BE2C (cell line): ENCODE measurements at places on chromosomes 2 and 18.

- DNase-seq, result no peak
Observed at GRCh38 chr2:10514743-10515142, 66.6 kb upstream of the ODC1 start.

DNA sequence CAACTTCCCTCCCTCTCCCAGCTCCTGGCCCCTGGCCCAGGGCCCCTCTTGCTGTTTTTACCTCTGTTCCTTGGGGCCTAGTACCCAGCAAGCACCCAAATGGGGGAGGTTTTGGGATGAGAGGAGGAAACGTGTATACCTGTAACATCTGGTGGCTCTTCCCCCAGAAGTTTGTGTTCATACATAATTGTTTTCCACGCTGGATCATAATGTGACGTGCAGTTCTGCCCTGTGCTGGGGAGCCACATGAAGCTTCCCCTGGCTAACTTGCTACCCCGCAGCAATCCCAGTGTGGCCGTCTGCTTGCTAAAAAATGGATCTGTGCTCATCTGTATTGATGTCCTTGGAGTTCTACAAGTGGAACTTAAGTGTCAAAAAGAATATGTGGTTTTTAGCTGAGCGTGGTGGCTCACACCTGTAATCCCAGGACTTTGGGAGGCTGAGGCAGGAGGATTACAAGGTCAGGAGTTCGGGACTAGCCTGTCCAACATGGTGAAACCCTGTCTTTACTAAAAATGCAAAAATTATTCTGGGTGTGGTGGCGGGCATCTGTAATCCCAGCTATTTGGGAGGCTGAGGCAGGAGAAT, 36.5 kb downstream of the ANO7 start:
- no peak for DNase-seq

DNA sequence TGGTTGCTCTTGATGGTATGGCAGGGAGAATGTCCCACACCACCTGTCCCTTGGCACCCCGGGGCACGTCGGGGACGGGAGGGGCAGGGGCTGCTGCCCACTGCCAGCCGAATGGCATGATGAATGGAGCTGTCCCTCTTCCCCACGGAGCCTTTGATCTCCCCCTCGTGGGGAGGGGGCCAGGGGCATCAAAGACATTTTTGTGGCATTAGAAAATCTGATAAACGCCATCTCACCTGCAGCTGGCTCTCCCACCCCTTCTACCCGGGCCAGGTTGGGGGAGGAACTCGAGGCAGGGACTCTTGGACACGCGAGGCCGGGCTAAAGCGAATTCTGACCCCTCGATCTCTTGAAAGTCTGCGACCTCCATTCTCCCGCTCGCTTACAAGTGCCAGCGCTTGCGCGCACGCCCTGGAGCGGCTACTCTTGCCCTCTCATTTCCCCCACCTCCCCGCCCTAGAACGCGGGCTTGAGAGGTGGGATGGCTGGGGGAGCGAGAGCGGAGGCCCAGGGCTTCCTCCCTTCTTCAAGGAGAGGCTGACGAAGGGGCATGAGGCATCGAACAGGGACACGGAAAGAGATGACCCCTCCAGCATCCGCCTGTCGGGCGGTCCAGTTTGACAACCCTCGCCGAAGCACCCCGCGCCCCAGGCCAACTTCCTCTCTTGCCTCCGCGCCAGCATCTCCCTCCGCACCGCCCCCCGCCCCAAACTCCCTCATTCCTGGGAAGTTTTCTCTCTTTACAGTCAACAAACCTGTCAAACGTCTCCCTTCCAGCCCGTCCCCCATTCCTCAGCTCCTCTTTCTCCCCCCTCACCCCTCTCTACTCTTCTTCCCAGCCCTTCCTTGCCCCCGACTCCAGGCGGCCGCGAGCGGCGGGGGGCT, 692 bp upstream of the WNT6 start:
- no peak for DNase-seq

DNA sequence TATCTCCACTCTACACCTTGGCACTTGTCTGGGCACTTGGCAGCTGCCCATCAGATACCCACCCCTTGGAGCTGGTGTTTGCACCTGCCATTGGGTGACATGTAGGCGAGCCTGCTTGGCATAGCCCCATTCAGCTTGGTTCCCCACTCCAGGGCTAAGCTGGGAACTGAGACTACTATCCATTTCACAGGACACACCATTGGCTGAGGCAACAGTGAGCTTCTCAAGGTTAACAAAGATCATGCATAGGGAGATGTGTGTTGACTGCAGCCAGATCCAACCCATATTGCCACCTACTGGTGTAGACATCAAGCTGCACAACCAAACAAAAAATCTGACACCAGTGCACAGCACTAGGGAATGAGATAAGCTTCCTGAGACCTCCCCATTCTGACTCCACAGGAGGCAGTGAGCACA, 1389.8 kb upstream of the TMEFF2 start:
- peak; percentile 53 for DNase-seq

- DNase-seq, result no peak
Observed at GRCh38 chr2:237306787-237307170, 107.2 kb downstream of the COL6A3 start.

DNA sequence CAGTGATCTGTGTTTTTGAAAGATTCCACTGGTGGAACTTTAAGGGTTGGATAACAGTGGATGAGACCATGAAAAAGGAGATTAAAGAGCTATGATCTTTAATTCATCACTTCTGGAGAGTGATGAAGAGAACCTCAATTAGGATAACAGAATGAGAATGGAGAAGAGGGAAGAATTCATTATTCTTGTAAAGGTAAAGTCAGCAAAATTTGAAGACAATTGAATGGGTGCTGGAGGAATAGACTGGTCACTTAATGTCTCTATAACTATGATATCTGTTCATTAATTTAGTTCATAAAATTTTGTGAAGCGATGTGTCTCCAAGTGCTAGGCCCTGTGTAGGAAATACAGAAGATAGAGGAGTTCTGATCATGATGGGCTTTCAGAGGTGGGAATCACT, 1013.2 kb upstream of the FANCL start:
- no peak for DNase-seq

GRCh38 chr2:97699765-97700444, 13.5 kb upstream of the ZAP70 start:
- DNase-seq, result peak; percentile 57

GRCh38 chr2:33074197-33074596, 127.4 kb downstream of the LTBP1 start:
- DNase-seq, result no peak

- DNase-seq, result no peak
Observed at GRCh38 chr2:167115541-167115940, 227.3 kb downstream of the XIRP2 start.

DNA sequence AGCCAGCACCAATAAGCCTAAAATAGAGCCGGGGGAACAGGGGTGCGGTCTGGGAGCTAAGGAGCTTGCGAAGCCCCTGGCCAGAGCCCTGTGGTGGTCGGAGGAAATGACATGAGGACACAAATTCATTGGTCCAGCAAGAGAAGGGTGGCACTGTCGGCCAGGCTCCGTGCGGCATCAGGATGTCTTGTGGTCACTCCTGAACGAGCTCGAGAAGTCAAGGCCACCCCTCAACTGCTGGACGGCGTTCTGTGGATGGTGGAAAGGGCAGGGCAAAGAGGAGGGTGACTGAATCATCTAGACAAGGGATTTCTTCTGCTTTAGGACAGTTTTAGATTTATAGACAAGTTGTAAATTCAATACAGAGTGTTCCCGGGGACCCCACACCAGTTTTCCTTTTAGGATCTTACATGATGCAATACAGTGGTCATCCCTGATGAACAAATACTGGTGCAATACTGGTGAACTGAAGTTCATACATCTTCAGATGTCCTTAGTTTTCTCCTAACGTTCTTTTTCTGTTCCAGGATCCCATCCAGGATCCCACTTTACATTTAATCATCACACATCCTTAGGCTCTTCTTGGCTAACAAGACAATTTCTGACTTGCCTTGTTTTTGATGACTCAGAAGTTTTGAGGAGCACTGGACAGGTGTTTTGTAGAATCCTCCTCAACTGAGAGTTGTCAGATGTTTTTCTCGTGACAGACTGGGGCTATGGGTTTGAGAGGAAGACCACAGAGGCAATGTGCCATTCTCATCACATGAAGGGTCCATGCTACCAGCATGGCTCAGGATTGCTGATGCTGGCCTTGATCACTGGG, 13.2 kb downstream of the EDAR start:
- no peak for DNase-seq

- DNase-seq, result no peak
Observed at GRCh38 chr2:30683236-30683956, 123.8 kb downstream of the CAPN13 start.

- DNase-seq, result no peak
Observed at GRCh38 chr2:64910972-64911433, 78.2 kb upstream of the SLC1A4 start.

DNA sequence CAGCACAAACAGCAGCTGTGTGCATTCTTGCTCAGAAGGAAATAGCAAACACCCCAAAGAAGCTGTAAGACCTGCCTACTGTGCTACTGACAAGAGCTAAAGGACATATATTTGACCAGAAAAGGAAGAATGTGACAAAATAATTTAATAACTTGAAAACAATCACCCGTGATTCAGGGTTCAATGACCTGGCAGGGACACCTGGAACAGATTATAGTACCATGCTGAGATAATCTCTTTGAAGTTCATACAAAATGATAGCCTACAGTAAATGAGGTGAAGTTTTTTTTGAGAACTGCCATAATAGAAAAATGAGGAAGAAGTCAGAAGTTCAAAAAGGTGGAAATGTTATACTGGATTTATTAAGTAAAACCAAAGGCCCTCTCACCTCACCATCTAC, 324.8 kb upstream of the GULP1 start:
- DNase-seq, result no peak
